ENCODE measurements at places on chromosomes 3 and 15. TPM values are rescaled to one million over a fixed set of nuclear protein-coding genes. Genes with fewer than 3 reads are reported as not detected.

Gene APPL1
- 27.0 TPM for total RNA-seq

Gene ACTC1
- total RNA-seq, result not detected

Gene AHSG
- not detected for total RNA-seq

Gene CGGBP1
- total RNA-seq, result 35.1 TPM

Gene CNTN4
- total RNA-seq, result 0.14 TPM

Gene RETNLB
- total RNA-seq, result not detected

Gene ZIC1
- not detected for total RNA-seq

Gene NR2C2
- total RNA-seq, result 15.4 TPM

Gene GALNT15
- not detected for total RNA-seq

Gene CCDC54
- not detected for total RNA-seq

Gene ALG1L2
- not detected for total RNA-seq

Gene WNT7A
- 8.6 TPM for total RNA-seq

Gene SPTSSB
- 0.22 TPM for total RNA-seq

Gene THPO
- not detected for total RNA-seq

Gene NR2F2
- total RNA-seq, result 17.7 TPM

Gene TICRR
- 13.1 TPM for total RNA-seq

Gene LPP
- total RNA-seq, result 93.9 TPM

Gene RLBP1
- total RNA-seq, result not detected

Gene C2CD4A
- 0.35 TPM for total RNA-seq

Gene CDCP1
- 53.5 TPM for total RNA-seq

Gene VEPH1
- 20.7 TPM for total RNA-seq

Gene SPATA12
- 0.43 TPM for total RNA-seq

Gene CLDN16
- total RNA-seq, result 29.7 TPM

Gene VWA5B2
- total RNA-seq, result not detected

Gene MOBP
- not detected for total RNA-seq

Gene CCRL2
- total RNA-seq, result not detected

Gene NOX5
- total RNA-seq, result 0.06 TPM

Gene SPSB4
- 0.58 TPM for total RNA-seq

Gene EOMES
- total RNA-seq, result not detected

Gene MCTP2
- total RNA-seq, result 7.5 TPM

Gene LHFPL4
- not detected for total RNA-seq

Gene CFAP91
- total RNA-seq, result 2.2 TPM

Gene SLC22A13
- not detected for total RNA-seq

Gene ITIH1
- not detected for total RNA-seq

Gene PPIP5K1
- total RNA-seq, result 5.9 TPM

Gene KLHL24
- total RNA-seq, result 20.6 TPM

Gene ACKR4
- total RNA-seq, result not detected

Gene NPAP1
- total RNA-seq, result 0.07 TPM

Gene HTR3C
- not detected for total RNA-seq

Gene FOXB1
- total RNA-seq, result not detected

Gene GRAMD2A
- 1.8 TPM for total RNA-seq

Gene ITPKA
- total RNA-seq, result 9.8 TPM

Gene EPHA6
- total RNA-seq, result 0.46 TPM

Gene MUC20
- total RNA-seq, result 9.3 TPM

Gene ADAMTSL3
- total RNA-seq, result 0.58 TPM

Gene PLSCR2
- total RNA-seq, result not detected

Gene GOLGA8S
- not detected for total RNA-seq

Gene KY
- under 0.01 TPM for total RNA-seq

Gene VIPR1
- 0.43 TPM for total RNA-seq

Gene ACAN
- total RNA-seq, result not detected

Gene KCNH8
- 0.40 TPM for total RNA-seq

Gene DZIP3
- 5.9 TPM for total RNA-seq

Gene GSK3B
- 28.8 TPM for total RNA-seq

Gene CYP8B1
- not detected for total RNA-seq

Gene CCDC191
- total RNA-seq, result 1.2 TPM

Gene MAP1A
- total RNA-seq, result 0.72 TPM

Gene UBP1
- 42.9 TPM for total RNA-seq

Gene GP5
- total RNA-seq, result not detected

Gene SLC28A1
- not detected for total RNA-seq
